Bronchial epithelial cell (primary cell): ENCODE measurements at places on chromosomes 16 and 17.

DNA sequence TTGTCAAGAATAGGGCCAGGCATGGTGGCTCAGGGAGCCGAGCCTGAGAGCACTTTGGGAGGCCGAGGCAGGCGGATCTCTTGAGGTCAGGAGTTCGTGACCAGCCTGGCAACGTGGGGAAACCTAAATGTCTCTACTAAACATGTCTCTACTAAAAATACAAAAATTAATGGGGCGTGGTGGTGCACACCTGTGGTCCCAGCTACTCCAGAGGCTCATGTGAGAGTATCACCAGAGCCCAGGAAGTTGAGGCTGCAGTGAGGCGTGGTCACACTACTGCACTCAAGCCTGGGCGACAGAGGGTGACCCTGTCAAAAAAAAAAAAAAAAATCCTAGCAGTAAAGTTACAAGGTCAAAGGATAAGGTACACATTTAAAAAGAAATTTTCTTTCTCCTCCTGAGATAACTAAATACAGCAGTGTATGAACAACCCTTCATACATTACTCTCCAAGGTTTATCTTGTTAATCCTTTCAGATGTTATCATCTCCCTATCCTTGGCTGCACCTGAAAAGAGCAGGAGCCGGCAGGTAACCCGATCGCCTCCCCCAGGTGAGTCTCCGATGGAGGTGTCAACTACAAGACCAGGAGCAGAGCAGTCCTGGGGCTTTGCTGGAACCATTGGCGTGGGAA, 122.3 kb downstream of the GOSR1 start:
- DNase-seq: no peak

- peak; percentile 32 for DNase-seq
These were observed 10.5 kb upstream of the NKD1 start for GRCh38 chr16:50537533-50538290.

GRCh38 chr16:48565752-48566151, 44.2 kb downstream of the N4BP1 start:
- DNase-seq: no peak

DNA sequence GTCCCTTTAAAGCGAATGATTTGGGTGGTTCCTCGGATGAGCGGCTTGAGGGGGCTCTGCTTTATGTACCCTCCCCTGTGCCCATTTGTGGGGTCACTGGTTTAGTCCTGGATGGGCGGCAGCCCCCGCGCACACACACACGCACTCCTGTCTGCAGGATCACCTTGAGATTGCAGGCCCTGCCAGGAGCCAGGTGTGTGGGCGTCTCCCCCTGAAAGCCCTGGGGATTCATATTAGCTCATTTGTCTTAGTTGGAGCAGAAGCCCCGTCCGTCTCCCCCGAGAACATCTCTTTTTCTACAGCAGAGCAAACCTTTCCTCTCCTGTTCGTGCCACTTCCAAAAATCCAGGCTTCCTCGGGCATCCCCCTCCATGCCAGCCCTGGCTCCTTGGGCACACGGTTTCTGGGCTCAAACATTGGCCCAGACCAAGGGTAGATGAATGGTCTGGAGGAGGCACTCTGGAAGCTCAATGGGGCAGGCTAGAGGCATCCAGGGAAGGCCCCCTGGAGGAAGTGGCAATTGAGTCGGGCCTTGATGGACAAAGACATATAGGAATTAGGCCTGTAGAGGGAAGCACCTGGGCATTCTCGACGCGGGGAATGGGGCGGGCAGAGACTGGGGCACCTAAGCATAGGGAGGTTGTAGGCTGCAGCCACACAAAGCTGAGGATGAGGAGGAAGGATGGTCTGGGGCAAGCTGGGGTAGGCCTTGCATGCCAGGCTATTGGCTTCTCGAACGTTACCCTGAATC, 218.5 kb upstream of the GSE1 start:
- DNase-seq: no peak

DNA sequence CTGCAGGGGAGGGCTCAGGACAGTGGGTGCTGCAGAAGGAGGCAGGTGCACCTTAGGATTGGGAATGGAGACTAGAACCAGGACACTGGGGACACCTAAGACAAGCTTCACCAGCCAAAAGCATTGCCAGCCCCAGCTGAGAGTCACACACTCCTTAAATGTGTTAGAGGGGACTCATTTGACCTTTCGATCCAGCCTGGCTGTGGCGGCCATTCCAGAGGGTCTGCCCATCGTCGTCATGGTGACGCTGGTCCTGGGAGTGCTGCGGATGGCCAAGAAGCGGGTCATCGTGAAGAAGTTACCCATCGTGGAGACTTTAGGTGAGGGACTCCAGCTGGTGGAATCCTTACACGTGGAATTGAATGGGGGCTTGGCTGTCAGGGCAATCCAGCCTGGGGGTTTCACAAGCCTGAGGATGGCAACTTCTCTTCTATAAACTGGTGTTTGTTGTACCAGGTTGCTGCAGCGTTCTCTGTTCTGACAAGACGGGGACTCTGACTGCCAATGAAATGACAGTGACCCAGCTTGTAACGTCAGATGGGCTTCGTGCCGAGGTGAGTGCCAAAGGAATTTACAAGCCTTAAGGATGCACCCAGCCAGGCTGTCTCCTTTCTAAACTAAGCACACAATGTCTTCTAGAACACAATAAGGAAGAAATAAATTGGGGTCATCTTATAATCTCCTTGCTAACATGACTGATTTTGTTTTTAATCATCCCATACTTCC, 65.3 kb downstream of the MEAK7 start:
- DNase-seq: no peak

GRCh38 chr16:11950388-11950787, 8.5 kb upstream of the NPIPB2 start:
- no peak for DNase-seq

GRCh38 chr17:56595831-56596690, 2.6 kb downstream of the NOG start:
- DNase-seq: no peak
